Stimulated activated CD4-positive, alpha-beta T cell treated with anti-CD3 and anti-CD28 coated beads, Interleukin-2, amount 100 ng/mL, for 48 hours (primary cell): ENCODE measurements at places on chromosomes 2 and 18.

GRCh38 chr18:7572822-7573221 is 5.7 kb downstream of the PTPRM start:
- DNase-seq, result no peak

DNA sequence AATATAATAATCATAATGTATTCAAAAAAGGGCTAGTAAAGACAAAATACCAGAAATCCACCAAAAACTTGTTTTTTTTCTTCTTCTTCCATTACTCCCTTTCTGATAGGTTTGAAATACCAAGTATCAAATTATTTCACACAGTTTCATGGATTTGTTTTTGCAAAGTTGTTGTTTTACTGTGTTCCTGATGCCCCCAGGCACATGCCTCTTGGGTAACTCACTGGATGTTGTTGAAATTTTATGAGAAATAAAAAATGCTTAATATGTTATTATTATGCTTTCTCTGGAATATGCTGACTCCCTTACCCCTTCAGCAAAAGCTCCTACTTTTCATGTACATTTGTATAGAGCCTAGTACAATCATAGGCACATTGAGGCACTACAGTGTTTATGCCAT is 419.6 kb downstream of the NRXN1 start:
- no peak for DNase-seq

- no peak for DNase-seq
Measured at GRCh38 chr2:176677746-176678265, 408.6 kb downstream of the MTX2 start.

DNA sequence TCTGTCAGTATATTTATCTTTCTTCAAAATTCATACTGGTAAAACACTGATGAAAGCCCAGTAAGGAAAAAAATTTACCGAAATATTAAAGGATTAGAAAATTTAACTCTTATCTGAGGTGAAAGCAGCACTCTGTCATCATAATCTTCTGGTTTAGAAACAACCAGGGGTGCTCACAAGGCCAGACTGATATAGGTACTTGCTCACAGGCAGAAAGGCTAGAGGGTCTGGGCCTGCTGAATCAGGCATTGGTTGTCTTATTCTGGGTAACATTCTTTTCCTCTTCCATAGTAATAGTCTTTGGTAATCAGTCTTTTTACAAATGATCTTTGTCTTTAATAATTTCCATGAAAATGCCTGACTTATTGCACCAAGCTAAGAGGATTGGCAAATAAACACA is 221.4 kb upstream of the TFPI start:
- no peak for DNase-seq

- no peak for DNase-seq
Measured at GRCh38 chr2:160351956-160352355, 141.7 kb downstream of the RBMS1 start.

- DNase-seq, result no peak
Measured at GRCh38 chr2:181465676-181466375, 8.6 kb downstream of the ITGA4 start.

- no peak for DNase-seq
Measured at GRCh38 chr2:64852771-64853241, 136.4 kb upstream of the SLC1A4 start.

DNA sequence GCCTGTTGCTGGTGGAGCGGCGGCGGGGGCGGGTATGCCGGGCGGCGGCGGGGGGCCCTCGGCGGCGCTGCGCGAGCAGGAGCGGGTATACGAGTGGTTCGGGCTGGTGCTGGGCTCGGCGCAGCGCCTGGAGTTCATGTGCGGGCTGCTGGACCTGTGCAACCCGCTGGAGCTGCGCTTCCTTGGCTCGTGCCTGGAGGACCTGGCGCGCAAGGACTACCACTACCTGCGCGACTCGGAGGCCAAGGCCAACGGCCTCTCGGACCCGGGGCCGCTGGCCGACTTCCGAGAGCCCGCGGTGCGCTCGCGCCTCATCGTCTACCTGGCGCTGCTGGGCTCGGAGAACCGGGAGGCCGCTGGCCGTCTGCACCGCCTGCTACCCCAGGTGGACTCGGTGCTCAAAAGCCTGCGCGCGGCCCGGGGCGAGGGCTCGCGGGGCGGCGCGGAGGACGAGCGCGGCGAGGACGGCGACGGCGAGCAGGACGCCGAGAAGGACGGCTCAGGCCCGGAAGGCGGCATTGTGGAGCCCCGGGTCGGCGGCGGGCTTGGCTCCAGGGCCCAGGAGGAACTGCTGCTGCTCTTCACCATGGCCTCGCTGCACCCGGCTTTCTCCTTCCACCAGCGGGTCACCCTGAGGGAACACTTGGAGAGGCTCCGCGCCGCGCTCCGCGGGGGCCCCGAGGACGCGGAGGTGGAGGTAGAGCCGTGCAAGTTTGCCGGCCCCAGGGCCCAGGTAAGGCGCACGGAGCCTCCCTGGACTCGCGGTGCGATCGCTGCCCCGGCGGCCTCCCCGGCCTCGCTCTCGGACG is 1.0 kb downstream of the ZCCHC2 start:
- peak; percentile 46 for DNase-seq

- no peak for DNase-seq
Measured at GRCh38 chr2:221680548-221680947, 108.4 kb upstream of the EPHA4 start.

DNA sequence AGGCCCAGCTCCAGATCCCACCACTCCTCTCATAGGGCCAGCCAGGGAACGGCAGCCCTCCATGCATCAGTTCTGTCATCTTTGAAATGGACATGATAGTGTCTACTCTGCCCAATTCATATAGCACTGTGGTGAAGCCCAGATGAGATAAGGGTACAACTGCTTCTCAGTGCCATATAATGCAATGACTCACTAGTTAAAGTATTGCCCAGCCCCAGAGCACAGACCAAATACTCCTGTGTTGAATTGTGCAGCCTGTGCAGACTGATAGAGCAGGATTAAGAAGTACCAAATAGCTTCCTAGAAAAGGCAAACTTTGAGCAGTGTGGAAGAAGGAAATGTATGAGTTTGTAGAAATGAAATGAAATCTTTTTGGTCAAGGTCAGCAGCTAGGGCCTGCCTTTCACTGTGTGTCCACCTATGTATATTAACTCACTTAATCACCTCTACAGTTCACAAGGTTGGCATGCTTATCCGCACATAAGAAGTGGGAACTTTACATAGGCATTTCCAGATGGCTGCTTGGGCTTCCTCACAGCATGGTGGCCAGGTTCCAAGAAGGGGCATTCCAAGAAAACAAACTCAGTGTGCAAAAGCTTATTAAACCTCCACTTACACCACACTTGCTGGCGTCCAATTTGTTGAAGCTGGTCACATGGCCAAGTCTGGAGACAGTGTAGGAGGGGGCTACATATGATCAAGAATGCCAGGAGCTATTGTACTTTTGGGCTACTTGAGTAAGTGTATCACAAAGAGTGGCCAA is 102.8 kb upstream of the COPS8 start:
- DNase-seq, result no peak

DNA sequence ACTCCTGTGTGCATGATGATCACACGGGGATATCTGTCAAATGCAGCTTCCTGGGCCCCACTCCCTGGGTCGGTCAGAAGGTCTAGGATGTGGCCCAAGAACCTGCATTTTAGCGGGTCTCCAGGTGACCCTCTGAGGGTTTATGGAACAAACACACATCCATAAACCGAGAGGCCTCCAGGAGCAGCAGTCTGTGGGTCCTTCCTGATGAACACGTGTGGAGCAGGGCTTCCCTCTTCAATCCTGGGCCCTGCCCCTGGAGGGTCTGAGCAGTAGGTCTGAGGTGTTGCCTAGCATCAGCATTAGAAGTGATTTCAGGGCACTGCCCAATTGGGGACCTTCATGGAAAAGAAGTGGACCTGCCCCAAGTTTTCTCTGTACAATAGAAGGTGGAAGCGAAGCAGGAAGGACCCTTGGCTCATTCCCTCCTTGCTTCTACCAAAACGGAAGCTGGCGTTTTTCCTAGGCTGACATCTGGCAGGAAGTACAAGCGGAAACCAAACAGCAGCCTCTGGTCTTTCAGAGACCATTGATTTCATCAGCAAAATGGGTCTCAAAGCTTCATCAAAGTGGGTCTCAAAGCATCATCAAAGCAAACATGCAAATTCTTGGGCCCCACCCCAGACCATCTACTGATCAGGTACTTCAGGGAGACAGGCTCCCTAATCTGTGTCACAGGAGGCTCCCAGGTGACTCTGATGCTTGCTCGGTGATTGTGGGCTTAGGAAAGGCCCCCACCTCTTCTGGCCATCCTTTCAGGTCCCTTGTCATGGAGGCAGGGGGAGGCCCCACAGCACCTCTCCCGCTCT is 30.7 kb downstream of the INO80C start:
- no peak for DNase-seq

DNA sequence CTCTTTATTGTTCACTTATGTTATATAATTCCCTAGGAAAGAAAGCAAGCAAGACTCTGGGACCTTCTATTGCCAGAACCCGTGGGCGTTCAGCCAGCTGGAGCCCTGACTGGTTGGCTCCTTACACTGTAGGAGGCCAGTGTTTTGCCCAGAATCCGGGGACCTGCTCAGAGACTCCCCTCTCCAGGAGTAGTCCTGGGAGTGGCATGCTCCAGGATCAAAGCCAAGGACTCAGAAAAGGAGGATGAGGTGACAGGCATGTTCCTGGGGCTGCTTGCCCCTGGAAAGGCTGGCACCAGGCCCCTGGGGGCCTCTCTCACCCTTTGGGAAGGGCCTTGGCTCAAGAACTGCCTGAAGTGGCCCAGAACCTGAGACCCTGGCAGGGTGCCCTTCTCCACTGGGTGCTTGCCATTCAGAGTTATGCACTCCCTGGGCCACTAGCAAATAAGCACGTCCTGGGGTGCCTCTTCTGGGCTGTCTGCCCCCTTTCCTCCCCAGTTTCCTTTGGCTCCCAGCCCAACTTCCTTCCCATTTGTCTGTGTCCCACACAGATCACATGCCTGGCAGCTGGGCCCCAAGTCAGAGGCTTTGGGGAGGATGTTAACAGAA is 19.6 kb upstream of the KIF3C start:
- DNase-seq, result no peak

DNA sequence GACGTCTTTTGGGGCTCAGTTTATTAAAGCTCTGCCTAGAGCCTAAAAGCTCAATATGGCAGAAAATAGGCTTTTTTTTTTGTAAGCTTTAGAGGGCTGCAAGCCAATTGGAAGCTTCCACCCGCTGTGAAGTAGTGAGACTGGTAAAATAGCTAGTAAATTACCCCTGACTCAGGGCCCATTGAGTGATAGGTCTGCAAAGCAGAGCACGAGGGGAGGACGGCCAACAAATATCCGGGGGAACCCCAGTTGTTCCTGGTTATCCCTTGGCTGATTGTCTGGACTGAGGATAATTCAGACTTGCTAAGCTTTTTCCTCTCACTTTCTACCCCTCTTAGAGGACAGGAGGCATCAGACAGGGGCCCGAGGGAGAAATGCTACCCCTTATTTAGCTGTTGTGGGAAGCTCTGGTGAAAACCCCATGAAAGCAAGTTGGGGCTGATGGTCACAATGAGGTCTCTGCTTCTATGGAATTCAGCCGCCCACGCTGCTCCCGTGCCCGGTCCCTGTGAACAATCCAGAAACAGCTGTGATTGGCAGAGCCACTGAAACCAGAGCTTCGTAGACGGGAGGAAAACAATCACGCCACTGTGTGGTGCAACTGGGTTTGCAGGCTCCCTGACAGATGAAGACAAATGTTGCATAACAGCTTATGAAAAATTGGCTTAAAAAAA is 141.9 kb upstream of the LGALSL start:
- DNase-seq, result no peak

GRCh38 chr18:56390626-56391025 is 247.8 kb downstream of the TXNL1 start:
- no peak for DNase-seq

DNA sequence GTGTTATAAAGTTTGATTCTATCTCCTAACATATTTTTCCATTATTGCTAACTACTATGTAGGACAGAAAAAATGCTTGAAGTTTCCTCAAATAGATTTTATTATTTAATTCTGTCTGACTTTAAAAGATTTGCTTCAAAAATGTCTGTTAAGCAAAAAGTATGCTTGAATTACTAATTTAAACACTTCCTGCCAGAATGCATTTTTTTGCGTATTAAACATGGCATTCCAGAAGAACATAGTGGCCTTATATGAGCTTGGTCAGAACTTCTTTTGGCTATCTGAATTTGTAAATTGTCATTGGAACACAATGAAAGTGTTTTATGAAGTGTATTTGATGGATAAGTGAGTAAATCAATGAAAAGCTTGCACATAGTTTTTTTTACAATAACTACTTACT is 37.8 kb downstream of the MBD5 start:
- DNase-seq, result no peak

DNA sequence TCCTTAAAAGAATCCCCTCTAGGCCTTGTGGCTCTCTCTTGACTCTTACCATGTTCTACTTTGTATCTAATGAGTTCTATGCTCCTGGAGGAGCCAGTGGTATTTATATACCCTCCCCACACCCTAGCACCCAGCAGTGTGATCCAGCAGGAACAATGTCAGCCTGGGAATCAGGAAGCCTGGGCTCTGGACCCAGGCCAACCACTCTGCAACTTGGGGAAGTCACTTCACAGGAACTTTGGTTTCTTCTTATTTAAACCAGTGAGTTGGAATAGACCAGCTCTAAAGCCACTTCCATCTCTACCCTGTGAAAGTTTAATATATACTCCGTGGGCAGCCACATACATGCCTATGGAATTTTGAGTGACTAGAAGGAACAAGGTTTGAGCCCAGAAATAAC is 11.6 kb upstream of the SPTBN1 start:
- no peak for DNase-seq

DNA sequence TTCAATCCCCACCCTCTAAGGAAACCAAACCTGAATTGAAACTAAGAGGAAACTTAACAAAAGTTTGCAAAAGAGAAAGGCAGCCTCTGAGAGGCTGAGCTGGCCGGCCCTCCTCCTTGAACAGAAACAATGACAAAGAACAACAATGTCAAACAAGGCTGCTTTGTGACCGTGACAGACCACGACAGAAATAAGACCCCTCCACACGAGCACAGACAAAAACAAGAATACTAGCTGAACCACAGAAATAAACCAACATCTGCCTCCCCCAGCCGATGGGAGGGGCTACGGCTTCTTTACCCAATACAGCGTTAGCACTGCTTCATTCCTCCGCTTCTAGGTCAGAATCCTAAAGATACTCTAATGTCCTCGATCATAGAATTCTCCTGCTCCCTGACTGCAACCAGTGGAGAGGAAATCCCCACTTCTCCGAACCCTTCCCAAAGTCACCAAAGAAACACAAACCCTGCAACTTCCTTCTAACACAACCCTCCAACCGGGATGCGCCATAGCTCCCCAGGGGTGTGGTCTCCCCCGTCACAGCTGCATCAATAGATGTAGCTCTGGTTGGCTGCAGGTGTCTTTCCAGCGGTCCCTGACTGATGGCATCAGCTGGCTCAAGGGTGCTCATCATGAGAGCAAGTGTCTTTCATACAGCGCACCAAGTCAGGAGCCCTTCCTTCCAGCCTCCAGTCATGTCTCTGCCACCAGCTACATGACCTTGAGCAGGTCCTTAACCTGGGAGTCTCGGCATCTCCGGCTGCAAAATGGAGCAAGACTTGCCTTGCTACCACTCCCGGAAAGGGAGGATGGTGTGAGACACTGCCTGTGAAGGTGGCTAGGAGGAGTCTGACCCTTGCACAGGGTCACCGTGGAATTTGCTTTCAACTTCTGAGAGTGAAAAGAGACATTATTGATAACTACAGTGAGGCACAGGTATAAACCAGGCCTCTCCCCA is 198.6 kb downstream of the HAUS1 start:
- no peak for DNase-seq
